ENCODE measurements at places on chromosomes 5 and 9.

GRCh38 chr5:60533789-60534188 is 166.2 kb downstream of the DEPDC1B start:
- DNase-seq = no peak

DNA sequence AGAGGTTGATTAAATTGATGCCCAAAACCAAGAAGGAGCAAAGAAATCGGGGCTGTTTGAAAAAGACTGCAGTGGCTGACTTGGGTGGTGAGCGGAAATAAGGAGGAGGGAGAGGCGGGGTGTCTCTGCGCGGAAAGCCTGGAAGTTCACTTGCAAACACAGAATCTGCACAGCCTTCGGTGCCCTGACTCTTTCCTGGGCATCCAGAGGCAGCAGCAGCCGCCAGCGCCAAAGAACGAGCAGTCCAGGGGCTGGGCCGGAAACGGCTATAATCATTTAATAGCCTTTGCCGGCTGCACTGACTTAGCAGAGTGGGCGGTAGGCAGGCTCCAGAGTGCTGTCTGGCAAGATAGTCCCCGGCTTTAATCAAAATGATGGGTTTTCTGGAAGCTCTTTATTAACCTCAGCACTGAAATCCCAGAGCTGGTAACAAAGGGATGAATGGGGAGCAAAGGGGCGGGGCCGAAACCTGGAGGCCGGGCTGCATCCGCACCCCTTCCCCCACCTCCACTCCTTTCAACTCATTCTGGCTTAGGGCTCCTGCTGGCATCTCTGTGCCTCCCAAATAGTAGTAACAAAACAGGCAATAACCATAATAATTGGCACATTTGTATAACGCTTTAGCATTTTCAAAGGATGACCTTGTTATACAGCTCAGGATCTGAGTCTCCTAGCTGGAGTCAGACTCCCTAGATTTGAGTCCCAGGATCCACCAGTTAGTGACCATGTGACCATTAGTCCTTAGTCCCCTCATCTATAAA is 35.7 kb downstream of the PCDHAC2 start:
- peak; percentile 45 for DNase-seq

GRCh38 chr9:107275530-107275929 is 7.5 kb upstream of the RAD23B start:
- no peak for DNase-seq

GRCh38 chr9:119802133-119802532 is 432.9 kb upstream of the BRINP1 start:
- no peak for DNase-seq

DNA sequence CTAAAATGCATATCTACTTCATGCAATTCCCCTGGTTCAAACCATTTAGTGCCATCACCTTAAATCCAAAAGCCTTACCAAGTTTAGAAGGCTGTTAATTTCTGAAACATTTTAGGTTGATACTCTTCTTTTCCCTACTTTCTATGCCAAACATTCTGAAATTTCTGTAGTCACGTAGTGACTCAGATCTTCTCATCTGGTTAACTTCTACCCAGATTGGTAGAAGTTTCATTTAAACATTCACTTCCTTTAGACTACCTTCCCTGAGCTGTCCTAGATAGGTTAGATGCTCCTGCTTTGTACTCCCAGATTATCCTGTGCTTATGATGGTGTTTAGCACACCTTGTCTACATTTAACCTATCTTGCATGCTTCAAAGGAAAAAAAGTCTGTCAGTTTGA is 9.9 kb downstream of the RAD50 start:
- no peak for DNase-seq

GRCh38 chr5:173592050-173592669 is 24.3 kb downstream of the BOD1 start:
- no peak for DNase-seq
